NCI-H2171 (cell line): ENCODE measurements at places on chromosomes 1 and 21.

- no peak for DNase-seq
Observed at GRCh38 chr1:212605441-212606394, 2.8 kb upstream of the ATF3 start.

DNA sequence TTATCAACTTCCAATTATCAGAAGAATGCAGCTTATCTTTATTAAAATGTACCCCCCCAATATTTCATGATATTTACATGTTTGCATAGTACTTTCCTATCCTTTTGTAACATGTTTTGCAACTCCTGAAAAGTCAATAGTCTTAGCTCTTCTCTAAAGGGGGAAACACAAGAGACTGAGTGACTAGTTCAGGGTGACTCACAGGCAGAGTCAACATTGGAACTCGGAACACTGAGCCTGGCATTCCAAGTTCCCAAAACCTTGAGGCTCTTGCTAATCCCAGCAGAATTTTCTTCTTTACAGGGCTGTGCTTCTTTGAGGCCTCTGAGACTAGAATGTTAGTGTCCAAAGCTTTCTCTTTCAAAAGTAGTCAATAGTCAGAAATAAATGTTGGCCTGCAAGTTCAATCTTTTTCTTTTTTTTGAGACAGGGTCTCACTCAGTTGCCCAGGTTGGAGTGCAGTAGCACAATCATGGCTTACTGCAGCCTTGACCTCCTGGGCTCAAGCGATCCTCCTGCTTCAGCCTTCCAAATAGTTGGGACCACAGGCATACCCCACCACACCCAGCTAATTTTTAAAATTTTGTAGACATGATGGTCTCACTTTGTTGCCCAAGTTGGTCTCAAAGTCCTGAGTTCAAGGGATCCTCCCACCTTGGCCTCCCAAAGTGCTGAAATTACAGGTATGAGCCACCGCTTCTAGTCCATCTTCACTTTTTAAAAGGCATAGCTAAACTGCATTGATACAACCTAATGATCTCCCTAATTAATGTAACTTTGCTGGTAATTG is 37.5 kb downstream of the ZNF281 start:
- DNase-seq: no peak

GRCh38 chr1:15992582-15993500 is 11.2 kb upstream of the SRARP start:
- DNase-seq: no peak

GRCh38 chr1:56286506-56286905 is 292.9 kb downstream of the PLPP3 start:
- no peak for DNase-seq

GRCh38 chr1:30790850-30791778 is 33.5 kb upstream of the LAPTM5 start:
- DNase-seq: no peak

DNA sequence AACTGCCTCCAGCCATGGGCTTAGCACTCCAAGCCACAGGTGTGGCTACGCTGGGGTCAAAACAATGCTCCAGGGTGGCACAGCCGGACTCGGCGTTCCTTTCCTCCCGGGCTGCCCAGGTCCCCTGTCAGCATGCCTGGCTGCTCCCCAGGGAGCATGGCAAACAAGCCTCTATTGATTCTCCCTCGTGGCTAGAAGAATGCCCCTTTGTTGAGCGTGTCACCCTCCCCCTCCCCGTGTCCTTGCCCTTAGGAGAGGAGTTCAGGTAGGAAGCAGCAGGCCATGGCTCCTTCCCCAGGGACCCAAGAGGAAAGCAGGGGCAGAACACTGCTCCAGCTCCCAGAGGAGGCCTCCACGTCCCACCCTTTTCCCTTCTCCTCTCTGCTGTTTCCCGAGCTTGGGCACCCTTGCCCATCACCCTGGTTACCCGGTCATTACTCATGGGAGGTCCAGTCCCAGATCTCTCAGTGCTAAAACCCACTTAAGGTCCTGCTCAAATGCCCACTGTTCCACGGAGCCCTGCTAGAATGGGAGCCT is 57.4 kb upstream of the CITED4 start:
- no peak for DNase-seq

DNA sequence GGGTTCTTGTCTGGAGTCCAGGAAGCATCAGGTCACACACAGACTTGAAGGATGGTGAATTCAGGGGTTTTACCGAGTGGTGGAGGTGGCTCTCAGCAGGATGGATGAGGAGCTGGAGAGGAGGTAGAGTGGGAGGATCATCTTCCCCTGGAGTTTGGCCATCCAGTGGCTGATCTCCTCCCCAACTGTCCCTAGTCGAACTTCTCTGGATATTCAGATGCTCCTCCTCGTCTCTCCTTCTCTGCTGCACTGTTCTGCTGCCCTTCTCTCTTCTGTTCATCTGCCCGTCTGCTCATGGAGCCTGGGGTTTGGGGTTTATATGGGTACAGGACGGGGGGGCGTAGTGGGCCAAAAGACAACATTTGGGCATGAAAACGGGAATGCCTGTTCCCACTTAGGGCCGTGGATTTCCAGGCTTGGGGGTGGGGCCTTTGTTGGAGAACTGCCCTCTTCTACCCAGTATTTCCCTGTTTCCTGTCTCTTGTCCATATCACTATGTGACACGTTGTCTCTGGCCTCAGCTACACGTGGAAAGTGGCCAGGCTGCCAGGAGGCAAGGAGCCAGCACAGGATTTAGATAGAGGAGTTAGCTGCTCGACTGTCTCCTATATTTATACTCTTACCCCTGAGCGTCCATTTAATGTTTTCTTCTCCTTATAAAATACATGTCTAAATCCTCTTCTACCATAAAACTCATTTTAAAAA is 76.7 kb downstream of the SIPA1L2 start:
- no peak for DNase-seq

- no peak for DNase-seq
Observed at GRCh38 chr21:39900491-39900890, 33.3 kb downstream of the PCP4 start.

DNA sequence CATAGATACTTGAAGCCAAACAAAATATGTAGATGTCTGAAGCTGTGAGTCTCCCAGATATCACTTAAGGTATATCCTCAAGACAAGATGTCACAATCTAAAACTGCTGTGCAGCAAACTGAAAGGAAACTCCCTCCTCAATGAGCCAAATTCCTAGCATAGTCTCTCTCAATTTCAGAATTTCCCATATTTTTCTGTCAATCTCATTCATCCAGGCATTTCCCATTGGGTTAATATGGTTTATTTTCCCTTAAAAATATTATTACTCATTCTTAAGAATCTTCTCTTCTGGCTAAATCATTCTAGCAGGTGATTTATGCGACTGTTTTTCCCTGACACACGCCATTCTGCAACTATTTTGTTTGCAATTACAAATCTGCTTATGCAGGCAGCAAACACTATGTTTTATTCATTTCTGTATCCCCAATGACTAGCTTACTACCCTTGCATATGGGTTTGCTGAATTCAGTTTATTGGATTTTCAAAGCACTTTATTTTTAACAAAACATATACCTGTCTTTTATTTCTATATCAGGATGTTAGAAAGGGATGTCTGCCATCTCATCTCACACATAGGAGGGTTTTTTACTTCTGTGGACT is 69.9 kb downstream of the TNFSF4 start:
- no peak for DNase-seq

DNA sequence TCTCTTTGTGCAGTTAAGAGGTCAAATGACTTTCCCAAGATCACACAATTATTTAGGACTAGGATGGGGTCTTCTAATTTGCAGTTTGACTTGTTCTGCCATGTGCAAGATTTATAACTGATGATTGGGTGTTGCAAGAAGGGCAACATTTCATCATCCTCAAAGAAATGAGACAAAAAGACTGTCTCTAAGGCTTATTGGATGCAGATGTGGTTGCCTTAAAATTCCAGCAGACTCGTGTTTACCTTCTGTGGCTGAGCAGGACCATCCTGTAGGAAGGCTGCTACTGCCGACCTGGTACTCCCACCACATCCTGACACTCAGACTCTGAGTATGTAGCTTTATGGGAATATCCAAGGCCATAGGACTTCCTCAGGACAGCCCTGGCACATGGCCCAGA is 99.9 kb upstream of the SGIP1 start:
- DNase-seq: no peak

DNA sequence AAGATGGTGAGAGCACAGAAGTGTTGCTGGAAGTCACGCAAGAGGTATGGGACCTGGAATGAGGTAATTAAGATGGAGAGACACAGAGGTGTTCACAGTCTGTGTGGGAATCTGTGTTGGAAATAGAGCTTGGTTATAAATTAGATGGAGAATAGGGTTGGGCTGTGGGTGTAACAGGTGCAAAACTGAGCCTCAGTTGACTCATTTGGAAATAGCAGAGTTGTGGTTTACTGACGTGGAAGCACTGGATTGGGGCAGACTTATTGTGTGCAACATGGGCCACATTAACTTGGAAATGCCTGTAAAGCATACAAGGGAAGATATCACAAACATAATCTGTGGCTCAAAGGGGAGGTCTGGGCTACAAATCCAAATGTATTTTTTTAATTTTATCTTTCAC is 13.0 kb downstream of the CAMSAP2 start:
- no peak for DNase-seq

GRCh38 chr1:45411510-45411899 is 71.3 kb upstream of the MUTYH start:
- DNase-seq: no peak

GRCh38 chr1:6614929-6615785 is 1.6 kb downstream of the PHF13 start:
- no peak for DNase-seq

- no peak for DNase-seq
Observed at GRCh38 chr1:232207073-232207866, 422.7 kb downstream of the SIPA1L2 start.

DNA sequence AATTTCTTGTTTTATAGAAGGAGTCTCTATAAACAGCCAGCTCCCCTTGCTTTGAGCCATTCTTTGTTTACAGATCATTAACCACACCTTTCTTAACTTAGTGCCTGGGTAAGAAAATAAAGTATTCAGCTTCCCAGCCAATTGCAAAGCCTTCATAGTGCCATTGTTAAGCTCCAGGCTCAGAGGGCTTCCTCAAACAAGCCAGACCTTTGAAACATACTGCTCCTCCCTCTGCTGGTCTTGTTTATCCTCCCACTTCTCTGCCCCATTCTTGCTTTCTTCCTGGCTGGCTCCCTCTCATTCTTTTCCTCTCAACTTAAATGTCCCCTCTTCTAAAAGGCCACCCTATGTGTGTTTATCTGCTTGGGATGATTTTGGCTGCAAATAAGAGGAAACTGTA is 319.4 kb upstream of the ST6GALNAC5 start:
- no peak for DNase-seq

GRCh38 chr1:5706239-5706638 is 286.0 kb downstream of the NPHP4 start:
- no peak for DNase-seq

GRCh38 chr1:12521096-12521495 is 96.9 kb downstream of the DHRS3 start:
- DNase-seq: no peak

DNA sequence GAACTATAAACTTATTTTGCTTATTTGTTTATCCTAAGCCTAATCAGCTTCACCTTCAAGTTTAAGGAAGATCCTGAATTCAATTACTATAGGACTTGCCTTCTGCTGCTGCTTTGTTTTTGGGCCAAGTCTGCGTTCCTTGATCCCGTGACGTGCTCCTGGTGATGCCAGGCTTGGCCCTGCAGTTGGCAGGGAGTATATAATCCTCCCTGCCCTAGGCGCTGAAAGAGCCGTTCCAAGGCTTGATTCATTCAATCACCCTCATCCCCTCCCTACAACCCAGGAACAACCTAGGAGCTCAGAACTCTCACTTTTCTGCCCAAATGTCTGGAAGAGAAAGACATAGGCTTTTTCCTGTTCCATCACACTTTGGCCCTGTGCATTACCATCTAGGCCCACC is 12.4 kb upstream of the LRRN2 start:
- DNase-seq: no peak

DNA sequence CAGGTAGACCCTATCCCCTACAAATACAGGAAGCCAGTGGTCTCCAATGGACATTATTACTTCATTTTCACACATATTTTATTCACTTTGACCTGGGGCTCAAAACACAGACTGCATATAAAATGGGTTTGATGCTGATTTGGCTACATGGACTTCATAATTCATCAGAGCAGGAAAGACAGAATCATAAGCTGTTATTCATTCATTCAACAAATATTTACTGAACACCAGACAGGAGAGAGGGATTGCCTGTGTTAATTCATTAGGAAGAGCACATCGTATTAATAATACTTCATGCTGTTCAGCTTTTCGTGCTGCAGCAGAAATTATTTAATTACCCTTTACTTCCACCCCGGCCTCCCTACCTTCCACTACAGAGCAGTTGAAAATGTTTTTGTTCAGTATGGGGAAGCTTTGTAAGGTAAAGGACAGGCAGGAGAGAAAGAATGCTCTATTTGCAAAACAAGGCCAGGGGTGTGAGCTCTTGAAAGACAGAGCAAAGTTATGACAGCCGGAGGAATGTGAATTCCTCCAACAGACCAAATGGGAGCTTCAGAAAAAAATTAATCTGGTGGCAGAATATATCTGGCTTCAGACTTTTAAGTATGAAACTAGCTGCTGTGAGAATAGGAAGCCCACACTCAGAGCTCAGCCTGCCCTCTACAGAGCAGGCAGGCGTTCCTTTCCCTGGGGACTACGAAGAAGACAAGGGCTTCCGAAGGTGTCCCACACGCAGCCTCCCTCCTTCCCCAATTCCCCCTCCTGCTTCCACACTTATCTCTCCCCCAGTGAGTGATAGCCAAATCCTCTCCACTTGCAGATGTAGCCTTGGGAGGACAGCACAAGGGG is 58.0 kb downstream of the MDM4 start:
- peak; percentile 28 for DNase-seq

DNA sequence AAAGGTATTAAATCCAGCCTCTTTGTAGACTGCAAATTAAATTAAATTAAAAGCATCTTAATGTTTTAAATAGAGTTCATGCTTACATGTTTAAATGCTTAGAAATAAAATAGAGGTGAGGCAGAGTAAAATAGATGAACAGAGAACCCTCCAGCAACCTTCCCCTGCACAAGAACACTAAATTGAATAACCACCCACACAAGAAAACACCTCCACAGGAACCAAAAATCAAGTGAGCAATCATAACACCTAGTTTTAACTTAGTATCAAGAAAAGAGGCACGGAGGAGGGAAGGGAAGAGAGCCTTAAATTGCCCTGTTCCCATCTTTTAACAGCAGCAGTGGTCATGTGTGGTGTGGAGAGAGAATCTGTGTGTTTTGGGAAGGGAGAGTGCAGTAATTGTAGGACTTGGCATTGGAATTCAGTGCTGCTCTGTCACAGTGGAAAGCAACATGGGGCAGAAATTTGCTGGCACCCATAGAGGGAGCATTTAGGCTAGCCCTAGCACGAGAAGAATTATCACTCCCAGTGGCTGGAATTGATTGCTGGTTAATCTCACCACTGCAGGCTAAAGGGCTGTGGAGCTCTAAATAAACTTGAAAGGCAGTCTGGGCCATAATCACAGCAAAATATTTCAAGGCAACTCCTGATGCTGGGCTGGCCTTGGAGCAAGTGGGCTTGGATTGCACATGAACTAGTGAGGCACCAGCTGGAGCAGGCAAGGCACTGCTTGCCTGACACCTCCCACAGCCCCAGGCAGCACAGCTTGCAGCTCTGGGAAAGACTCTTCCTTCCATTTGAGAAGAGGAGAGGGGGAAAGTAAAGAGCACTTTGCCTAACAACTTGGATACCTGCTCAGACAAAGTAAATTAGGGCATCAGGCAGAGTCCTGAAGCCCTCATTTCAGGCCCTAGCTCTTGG is 1478.8 kb downstream of the NCAM2 start:
- peak; percentile 4 for DNase-seq
